ENCODE measurements at places on chromosomes 16 and 17.

DNA sequence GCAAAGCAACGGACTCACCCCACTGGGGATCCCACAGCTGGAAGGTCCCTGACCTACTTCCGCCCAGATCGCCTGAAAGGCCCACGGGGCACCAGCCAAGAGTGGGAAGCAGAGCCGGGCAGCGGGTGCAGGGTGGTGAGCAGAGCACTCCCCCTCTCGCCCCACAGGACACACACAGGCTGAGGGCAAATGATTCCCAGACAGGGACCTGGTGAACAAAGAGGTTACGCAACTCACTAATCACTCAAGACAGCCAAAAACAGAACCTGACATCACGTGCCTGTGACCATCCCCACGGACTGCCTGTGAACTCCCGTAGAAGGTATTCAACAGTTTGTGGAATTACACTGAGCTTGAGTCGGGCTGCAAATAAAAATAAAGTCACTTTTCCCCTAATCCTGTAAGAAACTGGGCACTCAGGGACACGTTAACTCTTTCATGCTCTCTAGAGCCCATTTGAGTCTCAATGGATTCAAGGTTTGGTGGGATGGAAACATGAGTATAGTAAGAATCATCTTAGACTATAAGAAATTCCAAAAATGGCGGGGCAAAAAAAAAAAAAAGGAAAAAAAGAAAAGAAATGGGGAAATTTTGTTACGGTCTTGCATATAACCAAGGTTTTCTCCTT, 396.1 kb downstream of the SOX9 start:
- DNase-seq, result no peak

- DNase-seq, result no peak
Observed at GRCh38 chr16:88665148-88665547, 2.3 kb upstream of the MVD start.

- DNase-seq, result no peak
Observed at GRCh38 chr16:87615621-87616041, 13.3 kb downstream of the JPH3 start.

GRCh38 chr16:85719605-85720301, 31.0 kb upstream of the GINS2 start:
- no peak for DNase-seq

DNA sequence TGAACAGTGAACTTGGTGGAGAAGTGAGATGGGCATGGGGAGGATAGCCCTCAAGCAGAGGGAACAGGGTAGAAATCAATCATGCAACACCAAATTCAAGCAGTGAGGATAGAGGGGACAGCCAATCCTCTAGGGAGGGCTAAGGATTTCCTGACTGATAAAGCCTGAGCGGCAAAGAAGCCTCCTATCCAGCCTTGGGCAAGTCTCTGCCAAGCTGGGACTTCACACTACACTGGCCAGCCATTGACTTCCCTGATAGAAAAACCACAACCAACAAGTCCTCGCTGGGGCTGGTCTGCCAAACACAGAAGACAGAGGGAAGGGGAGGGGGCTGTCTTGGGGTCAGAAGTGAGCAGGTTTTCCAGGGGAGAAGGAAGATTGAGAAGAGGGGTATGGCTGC, 2.5 kb upstream of the FBXL19 start:
- no peak for DNase-seq

DNA sequence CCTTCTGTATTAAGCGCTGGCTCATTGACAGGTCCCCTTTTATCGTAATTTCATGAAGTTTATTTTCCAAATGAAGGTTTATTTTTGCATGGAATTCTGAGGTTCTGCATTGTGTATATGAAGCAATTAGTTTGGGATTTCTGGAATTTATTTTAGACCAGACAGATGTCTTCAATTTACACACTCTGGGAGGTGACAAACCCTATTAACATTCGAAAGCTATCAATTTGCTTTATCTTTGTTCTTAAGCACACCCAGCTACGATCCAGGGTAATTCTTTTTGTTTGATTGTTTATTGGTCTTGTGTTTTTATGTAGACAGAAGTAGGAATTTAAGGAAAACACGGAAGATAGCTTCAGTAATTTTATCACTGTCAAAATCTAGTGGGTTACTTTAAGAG, 264.6 kb downstream of the HS3ST3A1 start:
- no peak for DNase-seq

DNA sequence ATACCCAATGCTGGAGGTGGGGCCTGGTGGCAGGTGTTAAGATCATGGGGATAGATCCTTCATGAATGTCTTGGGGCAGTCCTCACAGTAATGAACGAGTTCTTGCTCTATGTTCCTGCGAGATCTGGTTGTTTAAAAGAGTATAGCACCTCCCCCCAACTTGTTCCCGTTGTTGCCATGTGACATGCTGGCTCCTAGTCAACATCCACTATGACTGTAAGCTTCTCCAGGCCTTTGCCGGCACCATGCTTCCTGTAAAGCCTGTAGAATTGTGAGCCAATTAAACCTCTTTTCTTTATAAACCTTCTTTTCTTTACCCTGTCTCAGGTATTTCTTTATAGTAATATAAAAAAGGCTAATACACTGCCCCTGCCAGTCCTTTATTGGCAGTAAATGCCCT, 33.3 kb downstream of the RANBP10 start:
- DNase-seq, result no peak

- DNase-seq, result no peak
Observed at GRCh38 chr16:79772048-79772447, 171.5 kb upstream of the MAF start.

DNA sequence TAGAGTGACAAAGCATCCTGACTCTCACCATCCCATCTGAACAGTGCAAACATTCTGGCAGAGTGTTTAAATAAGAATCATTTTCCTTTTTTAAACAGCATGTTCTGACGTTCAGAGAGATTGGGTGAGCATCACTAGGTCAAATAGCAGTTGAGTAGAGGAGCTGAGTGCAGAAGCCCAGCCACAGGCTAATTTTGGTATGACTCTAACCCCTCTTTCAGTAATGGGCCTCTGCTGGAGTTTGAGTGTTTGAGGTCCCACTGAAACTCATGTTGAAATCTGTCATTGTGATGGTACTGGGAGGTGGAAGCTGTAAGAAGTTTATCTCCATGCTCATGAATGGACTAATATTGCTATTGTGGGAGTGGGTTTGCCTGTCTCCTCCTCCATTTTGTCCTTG, 194.4 kb downstream of the SALL1 start:
- DNase-seq, result no peak

All from NCI-H1694 (cell line).